Breast epithelium (tissue), 4 donors: ENCODE measurements at places on chromosomes 12 and 14. TPM values are rescaled to one million over a fixed set of nuclear protein-coding genes. Genes with fewer than 3 reads are reported as not detected.

- DNase-seq: no peak
Measured at GRCh38 chr14:91255026-91255695, 10.7 kb upstream of the GPR68 start.

TMPRSS12 gene
- total RNA-seq: not detected

GRCh38 chr14:90728951-90729350, 87.3 kb downstream of the TTC7B start:
- DNase-seq: no peak

DIO3 gene
- 1.6 TPM for total RNA-seq

GRCh38 chr14:52977798-52978197, 26.9 kb upstream of the FERMT2 start:
- no peak for DNase-seq

KRT4 gene
- not detected for total RNA-seq

C2CD5 gene
- 33.4 TPM for total RNA-seq

- no peak for DNase-seq
Measured at GRCh38 chr12:29546000-29546399, 48.5 kb upstream of the OVCH1 start.

DNA sequence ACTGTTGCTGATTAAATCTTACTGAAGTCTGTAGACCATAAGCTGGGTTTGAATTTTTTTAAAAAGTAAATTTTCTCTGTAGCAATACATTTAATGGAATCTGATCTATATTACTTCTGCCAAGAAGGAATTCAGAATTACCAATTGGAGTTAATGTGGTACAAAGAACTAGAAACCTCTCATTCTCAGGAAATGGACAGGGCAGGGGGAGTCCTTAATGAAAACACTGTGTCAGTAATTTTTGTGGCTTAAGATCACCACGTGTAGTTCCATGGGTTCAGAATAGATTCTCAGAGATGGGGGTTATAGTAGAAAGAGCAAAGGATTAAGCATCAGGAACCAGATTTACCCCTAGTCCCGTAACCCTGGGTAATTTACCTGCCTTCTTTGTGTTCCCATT, 30.3 kb downstream of the FBXL14 start:
- no peak for DNase-seq

GRCh38 chr12:41008472-41008871, 179.6 kb upstream of the PDZRN4 start:
- no peak for DNase-seq

HOXC6 gene
- total RNA-seq: 3.3 TPM

GRCh38 chr12:4308334-4308950, 12.6 kb upstream of the TIGAR start:
- DNase-seq: no peak

ZNF10 gene
- total RNA-seq: 35.0 TPM

DNA sequence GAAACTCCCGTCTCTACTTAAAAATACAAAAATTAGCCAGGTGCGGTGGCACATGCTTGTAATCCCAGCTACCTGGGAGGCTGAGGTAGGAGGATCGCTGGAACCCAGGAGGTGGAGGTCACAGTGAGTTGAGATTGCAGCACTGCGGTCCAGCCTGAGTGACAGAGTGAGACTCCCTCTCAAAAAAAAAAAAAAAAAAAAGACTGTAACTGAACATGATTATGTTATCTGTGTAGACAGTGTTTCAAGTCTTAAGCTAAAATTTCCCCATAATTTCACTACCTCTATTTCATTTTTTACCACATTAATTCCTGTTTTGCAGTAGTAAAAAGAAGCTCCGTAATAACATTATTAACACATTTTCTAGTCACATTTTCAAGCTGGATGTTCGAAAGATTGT, 5.4 kb downstream of the PLBD1 start:
- DNase-seq: no peak

- no peak for DNase-seq
Measured at GRCh38 chr12:101619026-101619786, 24.4 kb downstream of the MYBPC1 start.

DNA sequence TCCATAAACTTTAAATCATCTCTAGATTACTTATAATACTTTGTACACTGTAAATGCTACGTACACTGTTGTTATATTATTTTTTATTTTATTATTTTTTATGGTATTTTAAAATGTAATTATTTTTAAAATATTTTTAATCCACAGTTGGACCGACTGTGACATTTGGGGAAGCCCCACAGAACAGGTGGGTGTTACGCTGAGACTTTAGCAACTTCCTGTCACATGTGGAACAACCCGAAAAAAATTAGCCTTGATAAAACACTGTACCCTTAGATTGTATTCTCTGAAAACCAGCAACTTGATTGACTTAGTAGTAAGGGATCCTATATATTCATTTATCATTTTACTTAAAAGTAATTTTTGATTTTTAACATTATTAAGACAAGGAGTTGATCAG, 1755.7 kb upstream of the SEL1L start:
- DNase-seq: no peak

GRCh38 chr12:14956024-14956891, 5.1 kb downstream of the ARHGDIB start:
- no peak for DNase-seq

SLC17A8 gene
- not detected for total RNA-seq

GRCh38 chr14:75794615-75795038, 133.6 kb downstream of the TTLL5 start:
- DNase-seq: no peak

CPNE6 gene
- not detected for total RNA-seq

MYF5 gene
- not detected for total RNA-seq

DNA sequence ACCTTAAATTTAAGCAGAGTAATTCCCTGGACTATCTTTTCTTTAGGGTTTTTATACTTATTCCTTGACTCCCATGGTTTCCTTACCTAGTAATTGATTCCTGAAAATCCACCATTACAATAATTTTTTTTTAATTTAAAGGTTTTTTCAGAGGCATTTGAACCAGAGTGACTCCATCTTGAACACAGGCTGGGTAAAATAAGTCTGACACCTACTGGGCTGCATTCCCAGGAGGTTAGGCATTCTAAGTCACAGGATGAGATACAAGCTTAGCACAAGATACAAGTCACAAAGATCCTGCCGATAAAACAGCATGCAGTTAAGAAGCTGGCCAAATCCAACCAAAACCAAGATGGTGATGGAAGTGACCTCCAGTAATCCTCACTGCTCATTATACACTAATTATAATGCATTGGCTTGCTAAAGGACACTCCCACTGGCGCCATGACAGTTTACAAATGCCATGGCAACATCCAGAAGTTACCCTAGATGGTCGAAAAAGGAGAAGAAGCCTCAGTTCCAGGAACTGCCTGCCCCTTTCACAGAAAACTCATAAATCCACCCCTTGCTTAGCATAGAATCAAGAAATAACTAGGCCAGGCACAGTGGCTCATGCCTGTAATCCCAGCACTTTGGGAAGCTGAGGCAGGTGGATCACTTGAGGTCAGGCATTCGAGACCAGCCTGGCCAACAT, 53.6 kb downstream of the SLC25A21 start:
- no peak for DNase-seq

HOXC10 gene
- 10.9 TPM for total RNA-seq

ASB2 gene
- total RNA-seq: not detected

GRCh38 chr14:85468816-85469215, 61.1 kb upstream of the FLRT2 start:
- DNase-seq: no peak

KRT6B gene
- not detected for total RNA-seq

CCDC38 gene
- not detected for total RNA-seq

DNA sequence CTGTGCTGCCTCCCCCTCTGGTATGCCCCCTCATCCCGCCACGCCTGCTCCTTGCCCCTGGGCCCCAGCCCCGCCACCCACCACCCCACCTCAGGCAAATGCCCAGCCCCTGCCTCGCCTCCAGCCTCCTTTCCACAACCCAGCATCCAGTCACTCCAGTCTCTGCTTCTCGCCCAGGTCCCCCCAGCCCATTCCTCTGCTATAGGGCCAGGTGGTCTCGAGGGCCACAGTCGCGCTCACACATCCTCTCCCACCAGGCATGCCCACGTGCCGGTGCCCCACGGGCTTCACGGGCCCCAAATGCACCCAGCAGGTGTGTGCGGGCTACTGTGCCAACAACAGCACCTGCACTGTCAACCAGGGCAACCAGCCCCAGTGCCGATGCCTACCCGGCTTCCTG, 6.1 kb upstream of the NXPH4 start:
- no peak for DNase-seq

GRCh38 chr12:121538699-121539061, 42.1 kb downstream of the KDM2B start:
- DNase-seq: no peak

DNA sequence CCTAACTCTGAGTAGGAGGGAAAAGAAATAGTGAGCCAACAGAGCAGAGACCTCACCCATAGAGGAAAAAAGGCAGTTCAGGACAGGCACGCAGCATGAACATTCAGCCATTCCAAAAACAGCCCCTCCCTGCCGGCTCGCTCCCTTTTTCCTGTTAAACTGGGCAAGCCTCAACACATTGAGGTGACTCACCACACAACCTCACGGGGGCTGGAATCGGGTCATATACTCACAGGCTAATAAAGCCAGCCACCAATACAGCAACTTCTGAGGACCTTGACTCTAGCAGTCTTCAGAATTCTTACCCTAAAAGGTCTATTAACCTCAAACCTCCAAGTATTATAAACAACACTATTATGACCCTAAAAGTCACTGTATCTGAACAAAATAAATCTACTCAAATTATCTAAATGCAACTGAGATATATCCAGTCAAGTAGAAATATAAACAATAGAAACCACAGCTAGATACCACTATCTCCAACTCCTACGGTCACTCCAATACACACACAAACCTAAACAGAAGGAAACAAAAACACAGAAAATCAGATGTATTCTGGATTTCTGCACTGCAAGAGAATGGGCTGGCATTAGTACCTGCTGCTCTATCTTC, 6.3 kb downstream of the YBX3 start:
- DNase-seq: peak; percentile 75

DNA sequence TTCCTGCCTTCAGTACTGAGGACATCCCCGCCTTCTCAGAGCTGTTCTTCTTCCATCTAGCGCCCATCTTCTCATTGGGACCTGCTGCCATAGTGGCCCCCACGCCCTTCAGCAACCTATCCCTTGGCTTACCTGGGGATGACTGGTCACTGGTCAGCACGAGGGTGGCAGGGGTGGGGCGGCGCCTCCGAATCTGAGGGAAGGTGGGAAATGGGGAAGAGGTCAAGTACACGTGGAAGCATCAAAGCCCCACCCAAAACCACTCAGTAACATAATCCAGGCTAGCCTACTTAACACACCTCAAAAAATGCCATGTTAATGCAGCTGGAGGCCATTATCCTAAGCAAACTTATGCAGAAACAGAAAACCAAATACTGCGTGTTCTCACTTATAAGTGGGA, 4.3 kb downstream of the PPP1R1A start:
- no peak for DNase-seq

- no peak for DNase-seq
Measured at GRCh38 chr14:30179381-30180130, 251.9 kb upstream of the PRKD1 start.

DNA sequence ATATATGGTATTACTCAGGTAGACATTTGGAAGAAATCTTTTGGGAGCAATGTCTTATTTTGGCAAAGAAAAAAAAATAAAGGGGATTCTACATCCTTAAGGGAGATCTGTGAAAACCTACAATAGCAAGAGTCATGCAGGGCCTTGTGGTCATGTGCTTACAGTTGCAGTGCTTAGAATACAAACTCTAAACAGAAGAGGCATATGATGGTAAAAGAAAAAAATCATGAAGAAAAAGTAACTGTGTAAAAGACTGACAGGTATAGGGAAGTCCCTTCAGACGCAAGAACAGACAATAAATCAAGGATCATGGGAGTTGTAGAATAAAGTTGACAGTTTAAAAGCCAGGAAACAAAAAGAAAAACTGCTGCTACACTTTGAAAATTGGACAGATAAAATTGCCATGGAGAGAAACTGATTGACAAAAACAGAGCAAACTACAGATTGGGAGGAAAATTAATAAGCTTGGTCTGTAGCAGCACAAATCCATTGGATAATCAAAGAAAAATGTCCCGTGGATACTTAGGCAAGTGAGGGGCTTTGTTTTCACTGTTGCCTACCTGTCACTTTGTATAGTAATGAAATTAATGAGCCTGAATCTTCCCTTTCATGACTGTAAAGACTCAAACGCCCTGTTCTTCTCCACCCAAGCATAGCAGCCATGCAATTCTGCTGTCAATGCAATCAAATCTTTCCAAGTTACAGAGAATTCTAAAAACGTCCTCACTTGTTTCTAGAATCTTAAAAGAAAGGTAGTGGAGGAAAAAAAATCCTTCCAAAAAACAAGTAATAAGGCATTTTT, 402.0 kb downstream of the SYT1 start:
- DNase-seq: no peak

DNA sequence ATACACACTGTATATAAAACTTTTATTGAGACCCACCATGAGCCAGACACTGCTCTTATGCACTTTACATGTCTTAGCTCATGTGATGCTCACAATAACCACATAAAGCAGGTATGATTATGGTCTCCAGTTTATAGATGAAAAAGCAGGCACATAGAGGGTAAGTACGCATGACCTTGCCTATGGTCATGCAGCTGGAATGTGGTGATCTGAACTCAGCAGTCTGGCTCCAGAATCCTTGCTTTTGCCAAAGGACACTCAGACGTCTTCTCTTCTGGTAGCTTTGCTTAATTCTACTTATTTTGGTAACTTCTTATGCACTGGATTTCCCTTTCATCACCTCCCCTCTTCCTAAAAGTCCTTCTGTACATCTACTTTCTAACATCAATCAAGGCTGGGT, 103.3 kb upstream of the CRY1 start:
- no peak for DNase-seq

DNA sequence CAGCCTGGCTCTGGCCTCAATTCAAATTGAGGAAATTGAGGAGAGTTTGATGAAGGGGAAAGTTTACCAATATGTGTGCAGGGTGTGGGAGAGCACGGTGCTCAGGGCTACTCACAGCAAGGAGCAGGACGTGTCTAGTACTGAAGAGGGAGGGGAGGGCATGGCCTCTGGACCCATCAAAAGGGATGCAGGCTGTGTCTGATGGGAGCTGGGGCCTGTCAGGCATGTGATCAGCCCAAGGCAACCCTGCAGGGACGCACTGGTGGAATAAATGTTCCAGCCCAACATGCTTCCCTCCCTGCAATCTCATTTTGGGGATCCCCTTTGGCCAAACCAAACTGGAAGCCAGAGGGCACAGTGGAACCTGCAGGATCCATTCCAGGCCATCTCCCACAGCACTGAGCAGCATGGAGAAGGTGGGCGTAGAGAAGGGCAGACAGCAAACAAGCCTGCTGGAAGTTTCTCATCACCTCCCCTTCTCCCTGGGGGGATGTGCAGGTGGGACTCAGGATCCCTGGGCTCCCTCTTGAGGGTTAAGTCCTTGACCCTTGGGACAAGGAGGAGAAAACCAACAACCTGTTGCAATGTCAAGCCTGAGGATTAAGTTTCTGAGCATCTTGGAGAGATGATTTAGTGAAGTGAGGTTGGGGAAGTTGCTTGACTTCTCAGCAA, 17.8 kb upstream of the RBM19 start:
- DNase-seq: no peak

PZP gene
- not detected for total RNA-seq

GRCh38 chr12:56152756-56153677, 630 bp downstream of the MYL6B start:
- DNase-seq: no peak
